ENCODE measurements at places on chromosomes 7 and 10. TPM values are rescaled to one million over a fixed set of nuclear protein-coding genes. Genes with fewer than 3 reads are reported as not detected.

The SEPTIN14 gene
- not detected for total RNA-seq

The NT5C2 gene
- total RNA-seq: 47.8 TPM

The SEMA4G gene
- total RNA-seq: 20.7 TPM

The ACTA2 gene
- 13.2 TPM for total RNA-seq

The ITGA8 gene
- 1.0 TPM for total RNA-seq

The SMARCD3 gene
- total RNA-seq: 5.6 TPM

The LIPK gene
- not detected for total RNA-seq

DNA sequence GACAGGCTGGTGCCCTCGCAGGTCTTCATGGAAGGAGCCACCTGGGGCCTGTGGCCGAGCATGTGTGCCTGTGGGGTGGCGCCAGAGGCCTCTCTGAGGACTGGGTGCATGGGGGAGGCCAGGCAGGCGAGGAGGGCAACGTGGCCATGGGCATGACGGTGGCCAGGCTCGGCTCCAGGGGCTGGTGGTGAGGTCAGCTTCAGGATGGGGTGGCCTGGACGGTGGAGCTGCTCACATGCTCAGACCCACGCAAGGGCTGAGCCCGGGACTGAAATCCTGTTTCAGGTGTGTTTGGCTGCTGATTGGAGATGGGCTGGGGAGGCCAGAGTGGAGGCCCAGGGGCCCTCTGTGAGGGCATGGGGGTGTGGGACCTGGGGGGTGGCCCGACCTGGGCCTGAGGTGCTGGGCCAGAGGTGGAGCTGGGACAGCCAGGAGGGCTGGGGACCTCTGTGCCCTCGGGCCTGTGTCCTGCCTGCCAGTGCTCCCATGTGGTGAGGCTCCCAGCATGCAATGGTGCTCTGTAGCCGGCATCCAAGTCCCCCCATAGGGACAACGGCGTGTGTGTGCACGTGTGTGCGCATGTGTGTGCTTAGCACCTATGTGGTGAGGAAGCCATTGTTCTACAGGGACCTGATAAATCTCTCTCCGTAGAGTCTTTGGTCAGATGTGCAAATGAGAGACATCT is 71.1 kb downstream of the INPP5A start:
- H3K27ac ChIP-seq: no peak overlapping the region
- H3K4me1 ChIP-seq: no peaks in the 10 kb centered on the region
- H3K27me3 ChIP-seq: no peaks in the 10 kb centered on the region
- no peaks in the 10 kb centered on the region for H3K36me3 ChIP-seq

GRCh38 chr7:138396251-138397070 is 63.6 kb upstream of the TRIM24 start:
- no peak overlapping the region for H3K4me3 ChIP-seq
- peak; percentile 37 for DNase-seq
- H3K36me3 ChIP-seq: no peaks in the 10 kb centered on the region
- no peaks in the 10 kb centered on the region for H3K27me3 ChIP-seq

- H3K27ac ChIP-seq: no peak overlapping the region
- no peaks in the 10 kb centered on the region for H3K36me3 ChIP-seq
- no peaks in the 10 kb centered on the region for H3K27me3 ChIP-seq
- H3K4me3 ChIP-seq: no peak overlapping the region
Observed at GRCh38 chr7:138665249-138665648, 35.9 kb downstream of the SVOPL start.

- H3K27me3 ChIP-seq: no peaks in the 10 kb centered on the region
- no peak overlapping the region for H3K27ac ChIP-seq
- H3K36me3 ChIP-seq: no peaks in the 10 kb centered on the region
- H3K4me3 ChIP-seq: no peak overlapping the region
Observed at GRCh38 chr7:151889406-151890354, 12.8 kb upstream of the PRKAG2 start.

GRCh38 chr7:41763626-41764025 is 60.7 kb upstream of the INHBA start:
- H3K27me3 ChIP-seq: no peaks in the 10 kb centered on the region
- no peak overlapping the region for H3K27ac ChIP-seq
- no peaks in the 10 kb centered on the region for H3K4me1 ChIP-seq
- DNase-seq: no peak
- H3K4me3 ChIP-seq: no peak overlapping the region

DNA sequence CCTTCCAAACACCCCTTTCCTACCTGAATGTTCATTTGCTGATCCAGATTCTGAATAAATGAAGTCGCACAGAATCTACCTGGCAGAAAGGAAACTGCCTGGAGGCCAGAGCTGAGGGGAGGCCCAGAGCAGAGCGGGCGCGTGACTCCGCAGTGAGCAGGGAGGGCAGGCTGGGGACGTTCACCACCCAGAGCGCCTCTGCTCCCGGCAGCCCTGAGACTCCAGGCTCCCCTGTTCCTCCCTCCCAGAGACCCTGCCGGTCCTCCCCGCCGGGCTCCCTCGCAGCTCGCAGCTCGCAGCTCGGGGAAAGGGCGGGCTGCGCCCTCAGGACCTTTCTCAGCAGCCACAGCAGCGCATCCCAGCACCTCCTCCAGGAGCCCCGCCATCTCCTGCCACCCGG is 176.7 kb upstream of the ZNF32 start:
- no peaks in the 10 kb centered on the region for H3K4me1 ChIP-seq
- DNase-seq: no peak
- no peaks in the 10 kb centered on the region for H3K36me3 ChIP-seq
- no peaks in the 10 kb centered on the region for H3K27me3 ChIP-seq
- H3K4me3 ChIP-seq: no peak overlapping the region

- H3K4me1 ChIP-seq: no peaks in the 10 kb centered on the region
- H3K27ac ChIP-seq: no peak overlapping the region
- no peak overlapping the region for H3K4me3 ChIP-seq
- no peaks in the 10 kb centered on the region for H3K27me3 ChIP-seq
- H3K36me3 ChIP-seq: peaks cover 1% of the 10 kb centered on the region
Observed at GRCh38 chr10:96918214-96919002, 86.3 kb downstream of the LCOR start.

GRCh38 chr7:81175275-81175940 is 256.6 kb upstream of the SEMA3C start:
- H3K4me1 ChIP-seq: no peaks in the 10 kb centered on the region
- no peaks in the 10 kb centered on the region for H3K36me3 ChIP-seq
- no peak overlapping the region for H3K4me3 ChIP-seq
- H3K27ac ChIP-seq: no peak overlapping the region

- no peak overlapping the region for H3K4me3 ChIP-seq
- DNase-seq: no peak
- H3K27ac ChIP-seq: no peak overlapping the region
- peaks cover 6% of the 10 kb centered on the region for H3K4me1 ChIP-seq
- H3K36me3 ChIP-seq: no peaks in the 10 kb centered on the region
- no peaks in the 10 kb centered on the region for H3K27me3 ChIP-seq
Observed at GRCh38 chr10:30847199-30847598, 184.5 kb downstream of the ZNF438 start.
